CD4-positive, alpha-beta T cell (primary cell): ENCODE measurements at places on chromosomes 3 and 15. TPM values are rescaled to one million over a fixed set of nuclear protein-coding genes. Genes with fewer than 3 reads are reported as not detected.
A peak's percentile ranks its signal among the peaks of the same experiment; 100 is the strongest.

SNTN gene
- not detected for total RNA-seq

TIGIT gene
- total RNA-seq: 4.2 TPM

TEX55 gene
- total RNA-seq: not detected

TMCO5A gene
- not detected for total RNA-seq

ACTRT3 gene
- total RNA-seq: not detected

NANOGP8 gene
- total RNA-seq: not detected

ETV5 gene
- total RNA-seq: not detected

EAF2 gene
- total RNA-seq: 4.4 TPM

EPHB1 gene
- 0.08 TPM for total RNA-seq

SI gene
- total RNA-seq: not detected

EFL1 gene
- total RNA-seq: 7.8 TPM

PROK2 gene
- 1.3 TPM for total RNA-seq

RBM15B gene
- total RNA-seq: 29.2 TPM

CHDH gene
- total RNA-seq: 0.60 TPM

GRCh38 chr3:156240642-156241041 is 120.3 kb downstream of the KCNAB1 start:
- no peak for DNase-seq
- no peaks in the 10 kb centered on the region for H3K4me1 ChIP-seq
- no peaks in the 10 kb centered on the region for H3K36me3 ChIP-seq
- H3K27ac ChIP-seq: no peak overlapping the region

DNA sequence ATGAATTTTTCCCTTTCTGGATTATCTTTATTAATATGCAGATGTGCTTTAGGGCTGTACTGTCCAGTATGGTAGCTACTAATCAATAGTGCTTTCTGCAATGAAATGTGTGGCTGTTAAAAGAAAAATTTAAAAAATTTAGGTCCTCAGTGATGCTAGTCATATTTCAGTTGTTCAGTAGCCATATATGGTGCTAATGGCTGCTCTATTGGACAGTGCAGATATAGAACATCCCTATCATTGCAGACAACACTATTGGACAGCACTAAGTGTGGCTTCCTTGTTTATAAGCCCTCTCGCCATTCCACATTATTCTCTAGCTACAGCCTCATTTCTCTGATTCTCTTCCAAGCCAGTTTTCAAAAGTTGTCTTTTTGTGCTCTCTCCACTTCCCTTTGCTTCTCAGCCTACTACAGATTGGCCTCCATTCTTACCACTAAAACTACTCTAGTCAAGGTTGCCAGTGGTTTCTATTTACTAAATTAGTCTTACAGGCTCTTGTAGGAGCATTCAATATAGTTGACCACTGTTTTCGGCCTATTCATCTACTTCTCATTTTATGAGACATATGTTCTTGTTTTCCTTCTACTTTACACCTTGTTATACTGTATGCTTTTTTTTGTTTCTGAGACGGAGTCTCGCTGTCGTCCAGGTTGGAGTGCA is 9.5 kb downstream of the MAPK6 start:
- no peak for DNase-seq
- H3K27ac ChIP-seq: no peak overlapping the region
- H3K4me1 ChIP-seq: no peaks in the 10 kb centered on the region
- no peaks in the 10 kb centered on the region for H3K27me3 ChIP-seq

- no peak overlapping the region for H3K27ac ChIP-seq
- H3K27me3 ChIP-seq: no peaks in the 10 kb centered on the region
- no peak overlapping the region for H3K4me3 ChIP-seq
- no peaks in the 10 kb centered on the region for H3K4me1 ChIP-seq
- DNase-seq: no peak
Observed at GRCh38 chr3:72012363-72012762, 227.4 kb upstream of the PROK2 start.

DNA sequence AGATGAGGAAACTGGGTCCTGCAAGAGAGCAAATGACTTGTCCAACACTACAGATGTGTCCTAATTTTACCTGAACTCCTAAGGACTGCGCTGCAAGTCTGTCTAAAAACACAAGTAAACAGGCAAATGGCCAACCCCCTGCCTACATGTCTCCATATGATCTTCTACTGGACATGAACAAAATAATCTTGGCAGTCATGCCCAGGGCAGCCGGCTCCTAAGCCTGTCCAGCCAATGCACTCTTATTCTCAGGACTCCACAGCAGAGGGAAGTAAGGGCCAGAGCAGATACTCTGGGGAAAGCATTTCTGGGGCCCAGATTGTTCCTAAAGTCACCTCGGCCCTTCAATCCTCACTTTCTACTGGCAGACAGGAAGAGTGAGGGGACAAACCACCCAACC is 10.3 kb downstream of the COLQ start:
- H3K4me3 ChIP-seq: no peak overlapping the region
- peaks cover 12% of the 10 kb centered on the region for H3K4me1 ChIP-seq
- no peaks in the 10 kb centered on the region for H3K27me3 ChIP-seq
- H3K27ac ChIP-seq: no peak overlapping the region
- DNase-seq: no peak

DNA sequence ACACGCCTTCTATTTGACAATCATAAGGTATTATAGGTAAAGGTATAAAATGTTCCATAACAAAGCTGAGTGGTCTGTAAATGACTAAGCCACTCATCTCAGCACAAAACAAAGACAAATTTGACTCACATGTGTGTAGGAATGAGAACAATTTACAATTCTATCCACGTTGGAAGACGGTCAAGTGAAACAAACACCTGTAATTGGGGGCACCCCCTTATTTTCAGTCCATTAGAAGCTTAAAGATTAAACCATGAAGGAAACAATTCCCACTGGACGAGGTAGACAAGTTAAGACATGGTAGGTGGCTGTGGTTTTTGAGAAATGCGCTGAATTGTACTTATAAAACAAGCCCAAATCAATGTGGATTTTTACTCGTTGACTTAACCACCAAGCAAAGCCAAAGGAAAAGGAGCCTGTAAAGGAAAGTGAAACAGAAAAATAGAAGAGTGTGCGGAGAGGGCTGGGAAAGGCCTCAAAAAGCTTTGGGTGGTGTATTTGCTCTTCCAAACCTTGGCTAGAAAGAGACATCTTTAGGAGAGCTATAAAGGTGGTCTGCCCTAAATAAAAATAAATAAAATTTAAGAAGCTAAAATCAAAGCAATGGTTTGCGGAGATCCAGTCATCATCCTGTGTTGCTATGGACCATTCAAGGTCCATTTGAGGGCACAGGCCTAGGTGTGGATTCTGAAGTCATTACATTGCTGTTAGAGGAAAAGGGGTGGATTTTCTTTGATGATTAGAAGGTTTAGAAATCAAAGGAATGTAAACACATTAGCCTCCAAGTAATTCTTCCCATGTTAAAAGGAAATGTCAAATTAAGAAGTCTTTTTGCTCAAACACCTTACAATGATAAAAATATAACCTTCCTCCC is 135.0 kb downstream of the TFG start:
- H3K27me3 ChIP-seq: no peaks in the 10 kb centered on the region
- no peak overlapping the region for H3K27ac ChIP-seq
- no peak overlapping the region for H3K4me3 ChIP-seq

DNA sequence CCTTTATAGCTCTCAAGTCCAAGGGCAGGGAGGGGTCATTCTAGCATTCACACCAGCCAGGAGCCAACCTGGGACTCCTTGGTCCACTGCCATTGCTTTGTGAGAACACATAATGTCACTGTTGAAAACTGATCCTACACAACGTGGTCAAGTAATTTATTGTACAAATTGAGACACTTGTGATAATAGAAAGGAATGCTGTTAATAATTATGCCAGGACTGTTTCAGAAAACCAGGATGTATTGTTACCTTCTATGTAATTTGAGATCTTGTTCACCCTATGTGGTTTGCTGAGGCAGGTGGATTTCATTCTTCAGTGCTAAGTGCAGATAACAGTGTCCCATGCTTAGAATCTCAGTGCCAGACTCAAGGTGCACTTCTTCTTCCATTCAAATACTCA is 33.3 kb downstream of the TMCO5A start:
- no peaks in the 10 kb centered on the region for H3K36me3 ChIP-seq
- no peaks in the 10 kb centered on the region for H3K4me1 ChIP-seq
- DNase-seq: no peak

GRCh38 chr3:50194128-50194902 is 2.9 kb downstream of the GNAT1 start:
- peaks cover 17% of the 10 kb centered on the region for H3K27me3 ChIP-seq
- H3K4me1 ChIP-seq: peaks cover 27% of the 10 kb centered on the region
- DNase-seq: peak; percentile 79
- H3K36me3 ChIP-seq: no peaks in the 10 kb centered on the region

DNA sequence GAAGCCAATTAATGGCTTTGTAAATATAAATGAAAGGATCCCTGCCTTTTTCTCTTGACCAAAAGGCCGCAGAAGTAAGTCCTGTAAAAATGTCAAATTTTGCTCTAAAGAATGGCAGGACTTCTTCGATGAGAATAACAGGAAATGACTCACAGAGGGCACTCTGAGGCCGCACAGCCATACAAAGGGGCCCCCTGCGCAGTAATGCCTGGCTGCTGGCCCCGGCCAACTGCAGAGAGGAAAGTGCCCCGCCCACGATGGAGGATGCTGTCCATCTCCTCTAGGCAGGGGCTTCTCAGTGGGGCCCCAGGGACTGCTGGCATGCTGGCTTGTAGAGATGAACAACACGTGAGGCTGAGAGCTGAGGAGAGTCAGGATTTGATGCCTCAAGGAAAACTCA is 18.1 kb upstream of the SCN10A start:
- H3K4me3 ChIP-seq: no peak overlapping the region
- no peak overlapping the region for H3K27ac ChIP-seq
- DNase-seq: peak; percentile 2
- H3K27me3 ChIP-seq: no peaks in the 10 kb centered on the region
- H3K36me3 ChIP-seq: no peaks in the 10 kb centered on the region

GRCh38 chr3:126678693-126679317 is 23.9 kb upstream of the TXNRD3 start:
- H3K27ac ChIP-seq: no peak overlapping the region
- DNase-seq: no peak
- H3K27me3 ChIP-seq: peaks cover 2% of the 10 kb centered on the region
- no peak overlapping the region for H3K4me3 ChIP-seq
- H3K36me3 ChIP-seq: no peaks in the 10 kb centered on the region

DNA sequence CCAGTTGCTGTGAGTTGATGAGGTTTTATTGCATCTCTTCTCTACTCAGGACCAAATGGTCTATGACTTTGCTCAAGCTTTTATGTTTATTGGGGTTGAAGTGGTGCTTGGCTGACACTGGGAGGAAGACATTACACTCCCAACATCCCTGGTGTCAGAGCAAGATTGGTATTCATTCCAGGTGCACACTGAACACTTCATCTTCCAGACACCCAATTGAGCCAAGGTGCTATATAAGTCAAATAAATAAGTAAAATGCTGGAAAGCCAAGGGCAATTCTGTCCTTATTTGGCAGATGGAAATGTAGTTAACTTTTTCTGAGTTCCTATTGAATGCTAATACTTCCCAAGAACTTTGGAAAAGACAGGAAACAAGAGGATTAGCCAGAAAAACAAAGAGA is 53.2 kb upstream of the CDV3 start:
- H3K4me3 ChIP-seq: no peak overlapping the region
- H3K36me3 ChIP-seq: no peaks in the 10 kb centered on the region
- H3K4me1 ChIP-seq: no peaks in the 10 kb centered on the region
- no peak overlapping the region for H3K27ac ChIP-seq

GRCh38 chr3:101637451-101637850 is 39.5 kb downstream of the ZBTB11 start:
- no peaks in the 10 kb centered on the region for H3K27me3 ChIP-seq
- H3K27ac ChIP-seq: no peak overlapping the region
- peaks cover 6% of the 10 kb centered on the region for H3K4me1 ChIP-seq
- no peaks in the 10 kb centered on the region for H3K36me3 ChIP-seq

DNA sequence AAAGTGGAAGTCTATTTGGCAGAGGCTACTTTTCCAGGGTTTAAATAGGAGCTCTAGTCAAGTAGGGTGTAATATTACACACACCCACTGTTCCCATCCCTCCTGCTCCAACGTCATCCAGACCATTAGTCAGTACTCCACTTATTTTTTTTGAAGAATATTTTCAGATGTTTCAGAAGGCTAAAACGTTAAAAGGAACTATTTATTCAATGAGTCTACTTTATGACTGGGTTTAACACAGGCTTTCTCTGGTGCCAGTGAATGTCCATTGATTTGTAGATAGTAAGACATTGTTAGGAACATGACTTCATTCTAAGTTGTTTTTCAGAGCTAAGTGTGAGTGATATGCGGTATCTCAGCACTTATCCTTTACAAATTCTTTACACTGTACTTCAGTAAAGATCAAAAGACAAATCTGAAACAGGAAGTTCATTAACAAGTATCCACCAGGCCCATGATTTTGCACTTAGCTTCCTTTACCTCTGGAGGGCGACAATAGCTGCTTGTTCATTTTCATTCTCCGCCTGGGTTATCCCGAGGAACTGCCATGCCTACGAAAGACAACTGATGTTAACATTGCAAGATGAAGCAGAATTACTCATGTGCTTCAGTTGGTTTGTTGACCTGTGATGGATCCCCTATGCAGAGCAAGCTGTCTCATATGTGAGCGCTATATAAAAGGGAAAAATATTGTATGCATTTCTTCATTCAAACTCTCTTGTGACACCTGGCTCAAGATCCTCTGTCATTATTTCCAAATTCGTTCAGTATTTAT is 158.7 kb downstream of the USP13 start:
- H3K27me3 ChIP-seq: no peaks in the 10 kb centered on the region
- no peaks in the 10 kb centered on the region for H3K36me3 ChIP-seq
- H3K4me1 ChIP-seq: no peaks in the 10 kb centered on the region
- no peak for DNase-seq
- H3K4me3 ChIP-seq: no peak overlapping the region
- H3K27ac ChIP-seq: no peak overlapping the region

GRCh38 chr3:78313332-78313731 is 1273.4 kb downstream of the ROBO2 start:
- no peak overlapping the region for H3K4me3 ChIP-seq
- no peaks in the 10 kb centered on the region for H3K27me3 ChIP-seq
- no peak overlapping the region for H3K27ac ChIP-seq
- no peak for DNase-seq
- no peaks in the 10 kb centered on the region for H3K4me1 ChIP-seq

DNA sequence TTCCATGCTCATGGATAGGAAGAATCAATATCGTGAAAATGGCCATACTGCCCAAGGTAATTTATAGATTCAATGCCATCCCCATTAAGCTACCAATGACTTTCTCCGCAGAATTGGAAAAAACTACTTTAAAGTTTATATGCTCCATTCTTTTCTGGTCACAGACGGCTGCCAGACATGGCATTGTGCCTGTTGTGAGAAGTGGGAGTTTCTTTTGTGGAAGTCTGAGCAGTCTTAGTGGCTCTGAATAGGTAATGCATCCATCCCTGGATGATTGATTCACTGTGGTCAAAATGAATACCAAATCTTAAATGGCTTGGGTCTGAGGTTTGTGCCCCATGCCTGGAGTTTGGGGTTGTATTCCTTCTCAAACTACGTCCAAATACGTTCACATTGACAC is 274.5 kb upstream of the AZI2 start:
- no peak for DNase-seq
- no peak overlapping the region for H3K27ac ChIP-seq
- no peaks in the 10 kb centered on the region for H3K27me3 ChIP-seq
- H3K4me3 ChIP-seq: no peak overlapping the region

- no peak for DNase-seq
- H3K27ac ChIP-seq: no peak overlapping the region
- H3K4me1 ChIP-seq: no peaks in the 10 kb centered on the region
- peaks cover 15% of the 10 kb centered on the region for H3K27me3 ChIP-seq
Observed at GRCh38 chr3:101146946-101147345, 153.7 kb upstream of the ABI3BP start.
